ENCODE measurements at places on chromosomes 1 and 21. TPM values are rescaled to one million over a fixed set of nuclear protein-coding genes. Genes with fewer than 3 reads are reported as not detected.

The RNF2 gene
- 56.5 TPM for polyA plus RNA-seq

The LCE1E gene
- polyA plus RNA-seq: not detected

The TNFAIP8L2 gene
- polyA plus RNA-seq: 1.8 TPM

The CFHR1 gene
- 3.7 TPM for polyA plus RNA-seq

The A3GALT2 gene
- polyA plus RNA-seq: 0.12 TPM

The OR2T33 gene
- not detected for polyA plus RNA-seq

The NKAIN1 gene
- 3.7 TPM for polyA plus RNA-seq

The WNT9A gene
- polyA plus RNA-seq: 1.6 TPM

The CTPS1 gene
- polyA plus RNA-seq: 26.2 TPM
